Peyer's patch (tissue), 4 donors: ENCODE measurements at places on chromosomes 6 and 20. TPM values are rescaled to one million over a fixed set of nuclear protein-coding genes. Genes with fewer than 3 reads are reported as not detected.

DNA sequence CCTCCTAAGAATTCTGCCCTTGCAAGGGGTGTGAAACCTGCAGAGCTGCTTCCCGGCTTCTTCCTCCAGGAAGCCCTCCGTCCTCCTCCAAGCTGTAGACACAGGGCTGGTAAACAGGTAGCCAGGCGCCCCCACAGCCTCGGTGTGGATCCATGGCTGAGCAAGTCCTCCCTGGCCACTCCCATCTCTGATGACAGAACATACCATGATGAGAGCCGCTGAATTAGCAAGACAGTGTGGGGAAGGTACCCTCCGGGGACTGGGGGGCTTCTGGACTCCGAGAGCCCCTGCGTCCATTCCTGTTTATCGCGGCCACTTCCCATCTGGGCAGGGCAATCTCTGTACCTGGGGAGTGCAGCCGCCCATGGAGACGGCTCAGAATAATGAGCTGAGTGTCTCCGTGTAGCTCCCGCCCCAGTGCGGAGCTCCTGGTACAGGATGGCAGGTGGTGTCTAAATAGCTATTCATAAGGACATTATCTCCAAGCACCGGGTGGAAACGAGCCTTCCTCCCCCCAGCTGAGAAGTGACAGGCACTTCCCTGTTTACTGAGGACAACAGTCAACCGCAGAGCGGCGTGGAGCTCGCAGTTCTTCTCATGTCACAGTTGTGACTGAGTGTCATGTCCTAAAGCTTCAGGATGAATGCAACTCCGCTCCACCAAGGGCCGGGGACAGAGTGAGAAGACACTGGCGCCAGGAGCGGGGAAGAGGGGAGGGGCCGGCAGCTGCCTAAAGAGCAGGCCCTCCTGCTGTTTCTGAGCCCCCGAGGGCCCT is 22.7 kb upstream of the NTSR1 start:
- H3K27ac ChIP-seq = peak overlapping the region; percentile 38
- no peaks in the 10 kb centered on the region for H3K36me3 ChIP-seq
- peak; percentile 77 for DNase-seq
- no peak overlapping the region for H3K4me3 ChIP-seq
- H3K27me3 ChIP-seq = no peaks in the 10 kb centered on the region
- H3K4me1 ChIP-seq = no peaks in the 10 kb centered on the region

DNA sequence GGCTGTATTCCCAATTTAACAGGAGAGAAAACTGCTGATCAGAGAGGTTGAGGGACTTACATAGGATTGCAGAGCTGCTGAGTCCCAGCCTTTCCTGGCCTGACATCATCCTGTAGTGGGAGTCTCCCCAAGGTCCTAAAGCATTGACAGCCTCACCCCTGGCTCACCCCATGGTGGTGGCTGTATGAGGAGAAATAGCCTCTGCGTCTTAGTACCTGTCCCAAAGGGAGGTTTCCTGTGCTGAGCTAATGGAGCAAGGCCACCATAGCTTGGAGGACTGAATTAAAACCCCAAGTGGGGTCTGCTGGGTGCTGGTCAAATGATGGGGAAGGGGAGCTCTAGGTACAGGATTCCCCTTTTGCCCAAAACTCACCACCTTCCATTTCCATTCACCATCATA is 525.1 kb downstream of the CDH26 start:
- no peak for DNase-seq
- H3K4me1 ChIP-seq = no peaks in the 10 kb centered on the region
- H3K27me3 ChIP-seq = no peaks in the 10 kb centered on the region
- H3K27ac ChIP-seq = no peak overlapping the region
- H3K4me3 ChIP-seq = no peak overlapping the region
- no peaks in the 10 kb centered on the region for H3K36me3 ChIP-seq

GRCh38 chr6:157718503-157719187 is 104.4 kb upstream of the SNX9 start:
- no peak overlapping the region for H3K4me3 ChIP-seq
- H3K27me3 ChIP-seq = no peaks in the 10 kb centered on the region
- DNase-seq = no peak
- no peak overlapping the region for H3K27ac ChIP-seq

- H3K27me3 ChIP-seq = no peaks in the 10 kb centered on the region
- no peak for DNase-seq
Measured at GRCh38 chr6:35410131-35410530, 42.0 kb upstream of the FANCE start.

DNA sequence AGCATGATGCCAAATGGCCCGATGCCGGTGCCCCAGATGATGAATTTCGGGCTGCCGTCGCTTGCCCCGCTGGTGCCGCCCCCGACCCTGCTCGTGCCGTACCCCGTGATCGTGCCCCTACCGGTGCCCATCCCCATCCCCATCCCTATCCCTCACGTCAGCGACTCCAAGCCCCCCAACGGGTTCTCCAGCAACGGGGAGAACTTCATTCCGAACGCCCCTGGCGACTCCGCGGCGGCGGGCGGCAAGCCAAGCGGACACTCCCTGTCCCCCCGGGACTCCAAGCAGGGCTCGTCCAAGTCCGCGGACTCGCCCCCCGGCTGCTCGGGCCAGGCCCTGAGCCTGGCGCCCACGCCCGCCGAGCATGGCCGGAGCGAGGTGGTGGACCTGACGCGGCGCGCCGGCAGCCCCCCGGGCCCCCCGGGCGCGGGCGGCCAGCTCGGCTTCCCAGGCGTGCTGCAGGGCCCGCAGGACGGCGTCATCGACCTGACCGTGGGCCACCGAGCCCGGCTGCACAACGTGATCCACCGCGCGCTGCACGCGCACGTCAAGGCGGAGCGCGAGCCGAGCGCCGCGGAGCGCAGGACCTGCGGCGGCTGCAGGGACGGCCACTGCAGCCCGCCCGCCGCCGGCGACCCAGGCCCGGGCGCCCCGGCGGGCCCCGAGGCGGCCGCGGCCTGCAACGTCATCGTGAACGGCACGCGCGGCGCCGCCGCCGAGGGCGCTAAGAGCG is 144.6 kb downstream of the SOBP start:
- H3K27me3 ChIP-seq = peaks cover 12% of the 10 kb centered on the region
- H3K27ac ChIP-seq = no peak overlapping the region
- no peaks in the 10 kb centered on the region for H3K4me1 ChIP-seq
- no peaks in the 10 kb centered on the region for H3K36me3 ChIP-seq
- H3K4me3 ChIP-seq = peak overlapping the region; percentile 41

Gene MATN4
- total RNA-seq = not detected

Gene MAS1
- not detected for total RNA-seq

Gene NT5E
- 28.1 TPM for total RNA-seq

Gene BACH2
- total RNA-seq = 26.4 TPM
